ENCODE measurements at places on chromosomes 3 and 15.
A peak's percentile ranks its signal among the peaks of the same experiment; 100 is the strongest.

- DNase-seq, result no peak
Observed at GRCh38 chr3:69484507-69485393, 98.9 kb upstream of the FRMD4B start.

GRCh38 chr3:53478166-53478830 lies 16.1 kb upstream of the CACNA1D start:
- DNase-seq, result no peak

DNA sequence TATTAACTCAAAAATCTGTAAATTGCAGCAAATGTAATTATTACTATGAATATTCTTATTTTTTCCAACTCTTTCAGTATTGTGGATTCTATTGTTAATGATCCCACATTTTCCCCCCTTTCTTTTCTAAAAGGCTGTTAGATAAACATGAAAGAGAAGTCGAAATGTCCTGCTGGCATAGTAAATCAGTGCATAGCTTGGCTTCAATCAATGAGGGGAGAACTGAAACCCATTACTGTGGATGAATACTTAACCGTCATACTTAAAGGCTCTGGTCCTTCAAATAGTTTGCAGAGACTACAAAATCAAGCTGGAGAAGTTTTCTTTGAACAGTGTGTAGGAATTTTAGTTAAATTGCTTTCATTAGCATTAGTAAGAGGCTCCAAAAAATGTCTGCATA lies 667.9 kb downstream of the CADM2 start:
- no peak for DNase-seq

GRCh38 chr15:83204697-83205096 lies 2.9 kb downstream of the HDGFL3 start:
- DNase-seq, result no peak

- DNase-seq, result no peak
Observed at GRCh38 chr3:48528754-48529153, 24.8 kb upstream of the SHISA5 start.

GRCh38 chr3:169618894-169619792 lies 44.4 kb downstream of the MECOM start:
- no peak for DNase-seq

DNA sequence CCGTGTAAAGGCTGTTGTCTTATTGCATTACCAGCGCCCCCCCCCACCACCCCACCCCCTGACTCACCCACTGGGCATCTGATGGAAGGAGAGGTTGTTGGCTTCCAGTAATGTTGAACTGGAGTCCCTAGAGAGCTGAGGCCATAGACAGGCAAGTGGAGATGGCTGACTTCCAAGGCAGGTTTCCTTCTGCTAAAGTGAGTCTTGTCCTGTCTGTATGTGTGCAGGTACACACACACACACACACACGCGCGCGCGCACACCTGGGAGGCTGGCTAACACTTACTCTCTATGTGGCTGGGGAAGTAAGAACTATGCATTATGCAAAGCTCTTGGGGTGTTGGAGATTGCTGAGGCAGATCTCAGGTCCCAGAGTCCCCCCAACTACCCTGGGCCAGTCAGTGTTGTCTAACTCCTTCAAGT lies 1.6 kb upstream of the KY start:
- DNase-seq, result peak; percentile 25

- no peak for DNase-seq
Observed at GRCh38 chr3:132230156-132231000, 86.8 kb upstream of the ACP3 start.

Data from NCI-H187 treated with DMSO at 0.1 percent for 48 hours (cell line).